ENCODE measurements at places on chromosomes 16 and 17.

- DNase-seq = peak; percentile 76
Observed at GRCh38 chr17:40352779-40353394, 11.7 kb downstream of the GJD3 start.

GRCh38 chr16:15690296-15690695, 40.3 kb downstream of the NDE1 start:
- no peak for DNase-seq

GRCh38 chr17:42422958-42423712, at the start of gene CAVIN1:
TSS of gene CAVIN1 (minus strand) at chr17:42423256. CDS start at chr17:42423097, 159 bp downstream.
- peak; percentile 91 for DNase-seq

DNA sequence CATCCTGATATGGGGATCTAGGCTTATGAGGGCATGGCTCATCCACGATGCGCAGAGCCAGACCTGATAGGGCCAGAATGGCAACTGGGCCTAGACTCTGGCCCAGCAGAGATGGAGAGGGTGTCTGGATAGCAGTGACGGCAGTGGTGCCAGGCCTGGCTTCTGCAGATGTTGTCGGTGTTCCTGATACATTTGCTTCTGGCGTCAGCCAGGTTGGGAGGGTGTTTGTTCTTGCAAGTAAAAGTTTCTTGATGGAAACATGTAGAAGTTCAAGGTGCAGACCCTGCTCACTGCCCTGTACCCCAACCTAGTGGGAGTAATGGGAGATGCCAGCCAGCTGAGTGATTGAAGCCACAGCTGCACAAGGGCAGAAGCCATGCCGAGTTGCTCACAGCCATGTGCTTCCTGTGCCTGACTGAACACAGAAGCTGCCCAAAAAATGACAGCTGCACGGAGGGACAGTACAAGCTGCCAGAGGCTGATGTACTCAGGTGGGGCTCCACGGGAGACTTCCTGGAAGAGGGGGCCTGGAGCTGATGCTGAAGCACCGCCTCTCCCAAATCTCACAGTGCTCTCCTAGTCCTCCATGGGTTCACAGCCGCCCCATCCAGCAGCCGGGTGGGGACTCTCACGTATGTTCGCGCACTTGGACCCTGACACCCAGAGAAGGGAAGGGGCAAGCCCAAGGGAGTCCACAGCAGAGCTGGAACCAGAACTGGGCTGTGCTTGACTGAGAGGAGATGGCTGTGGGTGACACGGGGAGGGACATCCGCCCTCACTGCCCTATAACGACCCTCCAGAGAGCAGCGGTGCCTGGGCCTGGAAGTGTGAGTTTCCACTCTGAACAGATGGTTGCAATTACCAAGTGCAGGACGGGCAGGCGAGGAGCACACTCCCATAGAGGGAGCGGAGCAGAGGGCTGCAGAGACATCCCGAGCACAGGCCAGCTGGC, 78.7 kb downstream of the N4BP1 start:
- DNase-seq = no peak

GRCh38 chr17:43880420-43880991, 26.8 kb downstream of the MPP2 start:
- peak; percentile 73 for DNase-seq

DNA sequence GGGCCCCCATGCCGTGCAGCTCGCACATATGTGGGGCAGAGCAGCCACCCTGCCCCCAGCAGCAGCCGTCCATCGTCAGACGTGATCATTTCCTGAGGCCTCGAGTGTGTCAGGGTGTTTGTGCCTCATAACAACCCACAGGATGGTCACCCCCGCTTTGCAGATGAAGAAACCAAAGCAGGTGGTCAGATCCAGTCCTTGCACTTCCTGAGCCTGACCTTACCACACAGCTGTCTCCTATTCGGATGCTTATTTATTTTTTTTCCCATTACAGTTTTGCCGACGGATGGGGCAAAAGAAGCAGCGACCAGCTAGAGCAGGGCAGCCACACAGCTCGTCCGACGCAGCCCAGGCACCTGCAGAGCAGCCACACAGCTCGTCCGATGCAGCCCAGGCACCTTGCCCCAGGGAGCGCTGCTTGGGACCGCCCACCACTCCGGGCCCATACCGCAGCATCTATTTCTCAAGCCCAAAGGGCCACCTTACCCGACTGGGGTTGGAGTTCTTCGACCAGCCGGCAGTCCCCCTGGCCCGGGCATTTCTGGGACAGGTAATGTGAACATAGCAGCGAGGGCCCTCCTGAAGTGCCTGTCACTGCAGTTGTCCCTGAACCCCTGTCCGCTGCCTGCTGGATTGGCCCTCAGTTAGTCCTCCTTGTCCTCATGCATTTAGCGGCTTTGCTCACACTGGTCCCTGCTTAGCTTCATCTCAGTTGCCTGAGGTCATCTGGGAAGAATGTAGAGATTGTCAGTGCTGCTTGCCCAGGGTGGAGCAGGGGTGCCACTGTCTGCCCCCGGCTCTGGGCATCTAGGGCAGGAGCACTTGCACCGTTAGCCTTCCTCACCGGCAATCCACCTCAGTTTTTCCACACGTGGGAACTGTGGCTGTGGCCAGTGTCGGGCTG, 1.4 kb downstream of the MPG start:
- no peak for DNase-seq

DNA sequence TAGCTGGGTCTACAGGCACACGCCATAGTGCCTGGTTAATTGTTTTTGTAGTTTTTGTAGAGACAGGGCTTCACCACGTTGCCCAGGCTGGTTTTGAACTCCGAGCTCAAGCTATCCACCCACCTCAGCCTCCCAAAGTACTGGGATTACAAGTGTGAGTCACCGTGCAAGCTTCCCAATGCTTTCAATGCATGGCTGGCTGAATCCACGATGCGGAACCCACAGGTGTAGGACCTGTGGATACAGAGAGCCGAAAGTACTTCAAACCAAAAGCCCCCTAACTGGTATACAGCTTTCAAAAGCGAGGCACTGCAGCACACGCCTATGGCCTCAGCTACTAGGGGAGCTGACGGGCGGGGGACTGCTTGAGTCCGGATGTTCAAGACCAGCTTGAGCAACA, 44.8 kb downstream of the METTL16 start:
- no peak for DNase-seq

DNA sequence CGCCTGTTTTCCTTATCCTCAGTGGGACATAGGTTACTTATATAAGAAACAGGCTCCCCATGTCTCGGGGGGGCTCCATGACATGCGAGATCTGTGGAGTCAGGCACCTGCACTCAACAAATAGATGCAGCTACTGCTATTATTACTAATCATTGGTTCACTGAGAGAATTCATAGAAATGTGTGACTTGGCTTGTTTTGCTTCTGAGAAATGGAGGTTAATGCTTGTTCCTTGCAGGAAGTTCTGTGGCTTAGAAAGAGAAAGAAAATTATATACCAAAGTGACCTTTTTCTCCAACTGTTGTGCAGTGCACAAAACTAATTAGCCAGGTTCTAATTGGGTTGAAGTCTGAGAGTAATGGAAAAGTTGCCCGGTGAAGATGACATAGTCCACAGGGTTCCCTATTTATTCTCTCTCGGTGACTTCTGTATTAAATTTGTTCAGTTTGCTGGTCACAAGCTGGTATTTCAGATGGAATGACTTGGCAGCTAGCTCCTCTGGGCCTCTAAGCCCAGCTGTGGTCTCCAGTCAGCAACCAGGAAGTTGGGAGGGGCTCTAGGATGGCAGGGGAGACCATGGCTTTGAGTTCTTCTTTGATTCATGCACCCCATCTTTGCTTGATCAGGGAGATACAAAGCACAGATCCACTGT, 17.6 kb upstream of the MAF start:
- DNase-seq = no peak

DNA sequence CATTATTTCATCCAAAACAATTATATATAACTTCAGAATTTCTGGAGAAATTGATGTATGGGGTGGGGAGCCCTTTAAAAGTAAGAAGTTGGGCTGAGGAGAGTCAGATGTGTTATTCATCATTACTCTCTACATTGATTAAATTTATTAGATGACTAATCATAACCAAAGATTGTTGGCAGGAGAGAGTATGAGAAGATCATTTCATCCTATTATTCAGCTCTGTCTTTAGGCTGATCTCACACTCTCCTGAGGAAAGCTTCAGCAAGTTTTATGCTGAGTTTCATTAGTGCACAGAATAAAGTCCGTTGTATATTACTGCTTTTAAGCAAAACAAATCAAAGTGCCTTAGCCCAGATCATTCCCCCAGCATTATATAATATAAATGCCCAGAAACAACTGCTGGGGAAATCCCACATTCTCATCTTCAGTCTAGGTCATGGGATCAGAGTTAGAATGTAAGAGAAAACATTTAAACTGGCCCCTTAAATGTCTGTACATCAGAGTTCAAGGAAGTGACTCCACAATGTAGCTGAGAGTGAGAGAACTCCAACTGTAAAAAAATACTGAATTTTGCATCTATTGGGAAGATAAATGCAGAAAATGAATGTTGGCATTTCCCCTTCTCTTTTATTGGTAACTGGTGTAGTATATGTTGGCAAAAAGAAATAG, 130.1 kb upstream of the HLF start:
- no peak for DNase-seq

GRCh38 chr17:9821921-9822320, at the start of gene GSG1L2:
TSS of gene GSG1L2 (minus strand) at chr17:9822079. CDS start at chr17:9822071, 8 bp downstream.
- no peak for DNase-seq

DNA sequence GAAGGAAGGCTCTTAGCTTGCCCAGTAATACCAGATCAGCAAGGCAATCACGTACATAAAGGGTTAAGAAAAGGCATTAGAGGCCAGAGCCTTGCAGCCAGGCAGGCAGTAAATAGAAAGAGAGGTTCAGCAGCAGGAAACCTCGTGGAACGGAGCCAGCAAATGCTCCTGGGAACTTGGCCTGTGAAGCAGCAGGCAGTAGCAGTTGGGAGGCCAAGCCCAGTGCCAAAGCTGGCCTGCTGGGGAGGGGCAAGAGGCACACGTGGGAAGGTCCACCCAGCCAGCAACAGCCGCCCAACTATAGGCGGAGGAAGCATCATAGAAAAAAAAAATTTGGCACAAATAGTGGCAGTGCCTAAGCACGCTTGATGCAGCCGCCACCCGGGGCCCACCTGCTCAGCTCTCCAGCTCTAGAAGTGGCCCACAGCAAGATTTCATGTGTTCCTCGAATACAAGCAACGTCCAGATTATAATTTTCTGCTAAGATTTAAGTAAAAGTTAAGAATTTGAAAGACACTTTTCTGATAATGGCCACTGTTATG, 2339.5 kb downstream of the TP53TG3F start:
- DNase-seq = no peak

DNA sequence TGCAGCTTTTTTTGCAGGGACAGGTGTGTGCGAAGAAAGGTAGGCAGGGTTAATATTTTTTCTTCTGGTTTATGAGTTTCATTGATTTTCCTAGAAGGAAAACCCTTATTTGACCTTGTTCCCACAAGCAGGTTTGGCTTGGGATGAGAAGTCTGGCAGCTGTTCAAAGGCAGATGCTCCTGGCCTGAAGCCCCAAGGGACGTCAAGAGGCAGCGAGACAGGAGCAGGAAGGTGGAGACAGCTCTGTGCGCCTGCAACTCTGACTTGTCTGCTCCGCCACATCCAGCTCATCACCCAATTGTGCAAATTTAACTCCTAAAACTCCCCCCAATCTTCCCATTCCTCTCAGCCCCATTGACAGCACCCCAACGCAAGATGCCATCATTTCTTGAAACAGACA, 136.8 kb upstream of the XYLT1 start:
- no peak for DNase-seq

DNA sequence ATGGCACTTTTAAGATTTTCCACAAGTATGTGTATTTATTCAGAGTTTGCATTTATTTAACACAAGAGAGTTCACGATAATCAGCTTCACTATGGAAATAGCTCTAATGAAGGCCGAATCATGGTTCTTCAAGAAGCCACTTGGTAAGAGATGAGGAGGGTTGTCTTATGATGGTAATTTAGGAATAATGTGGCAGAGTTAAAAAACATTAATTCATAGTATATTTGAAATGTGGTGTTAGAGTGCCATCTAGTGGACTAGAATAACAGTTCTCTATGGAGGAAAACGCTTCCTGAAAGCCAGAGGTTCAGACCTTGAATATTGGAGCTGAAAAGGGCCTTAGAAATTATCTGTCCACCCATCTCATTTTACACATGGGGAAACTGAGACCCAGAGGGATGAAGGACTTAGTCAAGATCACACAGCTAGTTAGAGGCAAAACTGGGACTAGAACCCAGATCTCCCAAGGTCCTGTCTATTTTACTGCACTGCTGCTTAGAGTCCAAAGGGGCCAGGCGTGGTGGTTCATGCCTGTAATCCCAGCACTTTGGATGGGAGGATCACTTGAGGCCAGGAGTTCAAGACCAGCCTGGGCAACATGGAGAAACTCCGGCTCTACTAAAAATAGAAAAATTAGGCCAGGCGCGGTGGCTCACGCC, 33.8 kb upstream of the KPNB1 start:
- DNase-seq = no peak

DNA sequence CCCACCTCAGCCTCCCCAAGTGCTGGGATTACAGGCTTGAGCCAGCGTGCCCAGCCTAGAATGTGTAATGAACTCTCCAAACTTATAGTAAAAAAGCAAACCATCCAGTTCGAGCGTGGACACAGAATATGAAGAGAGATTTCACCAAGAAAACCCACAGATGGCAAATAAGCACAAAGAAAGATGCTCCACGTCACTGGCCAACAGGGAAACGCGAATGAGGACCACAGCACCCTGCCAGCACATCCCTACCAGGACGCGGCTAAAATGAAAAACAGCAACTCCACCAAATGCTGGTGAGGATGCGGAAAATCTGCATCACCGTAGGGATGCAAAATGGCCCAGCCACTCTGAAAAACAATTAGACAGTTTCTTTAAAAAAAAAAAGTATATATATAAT, 1.4 kb downstream of the MVD start:
- DNase-seq = no peak

DNA sequence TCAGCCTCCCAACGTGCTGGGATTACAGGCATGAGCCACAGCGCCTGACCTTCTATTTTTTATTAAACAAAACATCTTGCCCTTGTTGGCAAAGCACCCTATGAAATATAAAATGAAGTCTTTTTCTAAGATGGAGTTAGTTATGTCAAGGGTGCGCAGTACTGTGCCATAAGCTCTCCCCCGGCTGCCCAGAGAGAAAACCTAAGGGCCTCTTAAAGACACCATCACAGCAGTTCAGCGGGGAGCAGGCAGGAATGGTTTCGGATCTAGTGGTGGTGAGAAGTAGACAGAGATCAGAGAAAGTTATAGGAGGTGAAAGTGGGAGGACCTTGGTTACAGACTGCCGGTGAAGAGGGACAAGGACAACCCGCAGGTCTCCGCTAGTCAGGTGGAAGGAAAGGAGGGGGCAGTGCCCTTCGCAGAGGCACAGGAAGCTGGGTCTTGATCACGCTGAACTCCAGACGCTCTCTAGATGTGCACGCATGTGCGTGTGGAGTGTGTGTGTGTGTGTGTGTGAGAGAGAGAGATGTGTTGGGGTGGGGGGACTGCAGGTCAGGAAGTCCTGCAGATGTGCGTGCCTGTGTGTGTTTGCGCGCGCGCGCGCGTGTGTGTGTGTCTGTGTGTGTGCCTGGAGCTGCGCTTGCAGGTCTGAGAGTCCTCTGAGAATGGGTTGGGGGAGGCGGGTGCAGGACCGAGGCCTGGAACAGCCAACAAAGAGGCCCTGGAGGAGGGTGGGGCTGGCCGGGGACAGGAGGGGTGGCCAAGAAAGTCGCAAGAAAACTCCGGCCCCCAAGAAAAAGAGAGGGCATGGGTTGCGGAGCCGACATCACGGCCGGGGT, 748 bp upstream of the CMTM3 start:
- DNase-seq = peak; percentile 92

- DNase-seq = no peak
Observed at GRCh38 chr16:20956319-20956718, 55.7 kb downstream of the LYRM1 start.

GRCh38 chr16:89014403-89015230, 37.6 kb upstream of the CBFA2T3 start:
- DNase-seq = peak; percentile 47

- DNase-seq = no peak
Observed at GRCh38 chr16:23868136-23868535, 32.4 kb downstream of the PRKCB start.

- DNase-seq = no peak
Observed at GRCh38 chr17:3792481-3792880, 8.5 kb downstream of the ITGAE start.
